Iris pigment epithelial cell (primary cell): ENCODE measurements at places on chromosomes 2 and 18.

DNA sequence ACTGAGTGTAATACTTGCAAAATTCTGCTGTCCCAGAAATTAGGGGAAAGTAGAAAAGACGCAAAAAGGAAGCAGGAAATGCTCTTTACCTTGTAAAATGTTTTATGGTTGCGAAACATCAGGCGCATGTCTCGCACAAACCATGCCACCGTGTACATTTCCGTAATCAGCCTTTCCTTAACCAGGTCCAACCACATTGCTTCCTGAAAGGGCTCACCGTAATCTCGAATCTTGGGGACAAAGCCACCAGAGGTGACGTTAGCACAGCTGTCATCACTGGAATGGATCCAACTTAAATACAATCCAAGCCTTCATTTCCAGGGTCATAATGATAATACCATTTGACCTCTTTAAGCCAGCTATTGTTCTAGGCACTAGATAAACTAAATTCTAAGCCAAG is 49.3 kb downstream of the SP110 start:
- DNase-seq, result peak; percentile 8

DNA sequence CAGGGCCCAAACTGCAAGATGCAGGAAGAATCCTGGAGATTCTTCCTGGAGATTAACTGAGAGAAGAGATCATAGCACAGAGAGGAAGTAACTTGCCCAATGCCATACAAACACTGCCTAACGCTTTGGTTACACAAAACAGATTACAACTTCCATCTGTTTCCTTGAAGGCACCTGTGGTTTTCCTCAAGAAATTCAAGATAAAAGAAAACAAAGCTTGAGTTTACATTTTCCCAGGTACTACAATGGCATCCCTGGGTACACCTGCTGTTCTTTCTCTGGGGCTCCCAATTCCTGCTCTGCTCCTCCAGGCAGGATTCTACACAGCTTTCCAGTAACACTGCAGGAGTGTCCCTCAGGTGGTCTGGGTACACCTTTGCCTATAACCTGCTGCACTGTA is 781.9 kb upstream of the ID2 start:
- no peak for DNase-seq

DNA sequence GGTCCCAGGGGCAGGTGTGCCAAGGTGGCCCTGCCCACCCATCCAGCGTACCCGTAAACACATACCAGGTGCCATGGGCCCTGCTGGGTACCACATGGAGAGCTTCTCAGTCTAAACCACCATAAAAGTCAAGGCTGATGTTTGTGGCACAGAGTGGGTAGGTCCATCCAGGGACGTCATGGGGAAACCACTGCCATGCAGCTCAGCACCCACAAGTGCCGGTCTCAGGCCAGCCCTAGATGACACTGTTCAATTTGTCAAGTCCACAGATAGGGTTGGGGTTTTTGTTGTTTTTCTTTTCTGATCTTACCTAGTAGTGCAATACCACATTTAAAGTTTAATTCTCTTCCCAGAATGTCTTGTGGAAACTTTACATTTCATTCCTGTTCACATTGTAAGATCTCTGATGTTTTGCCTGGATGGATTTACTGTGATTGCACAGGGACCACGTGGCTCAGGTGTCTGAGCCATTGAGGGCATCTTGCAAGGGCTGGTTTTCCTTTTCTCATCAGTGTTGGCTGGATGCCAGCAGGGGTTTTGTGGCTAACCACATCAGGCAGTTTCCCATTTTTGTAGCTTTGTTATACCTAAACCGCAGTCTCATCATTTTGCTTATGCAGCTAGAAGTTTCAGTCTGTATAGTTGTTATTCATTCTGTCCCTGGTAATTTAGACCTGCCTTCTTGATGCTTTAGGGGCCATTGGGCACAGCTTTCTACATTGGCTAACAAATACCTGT is 64.7 kb downstream of the STK25 start:
- peak; percentile 89 for DNase-seq

GRCh38 chr2:206336861-206337260 is 62.4 kb downstream of the ZDBF2 start:
- no peak for DNase-seq

GRCh38 chr18:11695736-11696135 is 6.7 kb downstream of the GNAL start:
- no peak for DNase-seq

DNA sequence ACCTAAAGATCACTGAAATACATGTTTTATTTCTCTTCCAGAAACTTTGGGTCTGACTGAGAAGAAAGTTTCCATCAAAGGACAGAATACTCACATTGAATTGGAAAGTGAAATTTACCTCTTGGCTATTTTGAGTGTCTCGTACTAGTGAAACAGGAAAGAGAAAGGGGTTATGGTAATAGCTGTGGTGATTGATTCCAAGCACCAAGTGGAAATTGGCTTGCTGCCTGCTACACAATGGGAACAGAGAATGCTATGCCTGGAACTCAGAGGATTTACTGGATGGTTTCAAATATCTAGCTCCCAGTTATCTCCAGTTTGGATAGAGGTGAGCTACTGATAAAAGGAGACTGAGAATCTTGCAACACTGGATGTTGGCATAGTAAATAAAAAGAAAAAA is 492.8 kb upstream of the FSIP2 start:
- peak; percentile 14 for DNase-seq

DNA sequence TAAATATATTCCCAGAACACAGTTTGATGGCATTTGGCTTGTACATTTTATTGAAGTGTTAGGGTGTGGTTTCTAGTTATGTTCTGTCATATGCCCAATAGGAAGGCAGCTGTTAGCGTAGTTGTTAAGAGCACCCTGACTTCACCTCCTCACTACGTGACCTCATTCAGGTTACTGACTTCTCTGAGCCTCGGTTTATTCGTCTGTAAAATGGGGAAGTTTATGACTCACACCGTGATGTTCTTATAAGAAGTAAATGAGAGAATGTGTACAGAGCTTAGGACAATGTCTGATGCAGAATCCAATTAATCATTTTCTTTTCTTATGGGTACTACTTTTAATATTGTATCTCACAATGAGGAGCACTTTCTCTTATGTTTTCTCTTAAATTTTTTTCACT is 226.0 kb downstream of the PTPRM start:
- DNase-seq, result no peak

GRCh38 chr2:141515931-141516330 is 614.9 kb downstream of the LRP1B start:
- no peak for DNase-seq

GRCh38 chr2:63035169-63035568 is 15.5 kb upstream of the OTX1 start:
- no peak for DNase-seq

DNA sequence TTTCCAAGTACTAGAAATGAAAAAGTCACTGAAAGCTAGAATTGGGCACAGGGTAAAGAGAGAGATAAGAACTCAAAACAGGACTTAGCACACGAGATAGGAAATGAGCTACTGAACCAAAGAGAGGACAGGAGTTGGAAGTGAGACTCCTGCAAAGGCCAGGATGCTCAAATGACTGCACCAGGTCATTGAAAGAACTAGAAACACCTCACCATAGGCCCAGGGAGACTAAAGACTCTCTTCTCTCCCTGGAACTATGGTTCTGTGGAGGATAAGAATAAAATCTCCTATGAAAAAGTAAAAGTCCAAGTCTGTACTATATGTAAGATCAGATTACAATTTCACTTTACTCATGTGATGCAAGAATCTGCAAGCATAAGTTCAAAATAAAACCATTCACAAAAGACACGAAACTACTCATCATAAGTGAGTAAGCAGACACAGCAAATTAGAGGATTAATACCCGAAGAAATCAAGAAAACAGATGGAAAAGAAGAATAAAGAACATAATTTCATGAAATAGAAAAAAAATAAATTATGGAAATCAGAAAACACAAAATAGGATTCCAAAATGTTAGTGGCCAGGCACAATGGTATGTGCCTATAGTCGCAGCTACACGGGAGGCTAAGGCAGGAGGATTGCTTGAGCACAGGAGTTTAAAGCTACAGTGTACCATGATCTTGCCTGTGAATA is 6.5 kb downstream of the NBAS start:
- peak; percentile 24 for DNase-seq
